ENCODE measurements at places on chromosomes 11 and 22.

DNA sequence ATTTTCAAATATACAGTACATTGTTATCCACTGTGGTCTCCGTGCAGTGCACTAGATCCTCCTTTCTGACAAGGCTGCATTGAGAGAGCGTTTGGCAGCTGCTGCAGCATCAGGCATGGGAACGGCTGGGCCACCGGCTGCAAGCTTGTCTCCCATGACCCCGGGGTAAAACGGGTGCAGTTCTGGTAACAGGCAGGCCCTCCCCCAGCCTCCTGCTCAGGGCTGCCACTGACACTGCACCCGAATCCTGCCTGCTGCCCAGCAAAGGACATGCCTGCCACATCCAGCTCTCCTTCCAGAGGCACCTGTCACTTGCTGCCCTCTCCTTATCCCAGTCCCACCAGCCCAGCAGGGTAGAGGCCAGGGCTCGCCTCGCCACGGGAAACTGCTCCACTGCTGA is 124.5 kb upstream of the TMEM45B start:
- no peak for DNase-seq

DNA sequence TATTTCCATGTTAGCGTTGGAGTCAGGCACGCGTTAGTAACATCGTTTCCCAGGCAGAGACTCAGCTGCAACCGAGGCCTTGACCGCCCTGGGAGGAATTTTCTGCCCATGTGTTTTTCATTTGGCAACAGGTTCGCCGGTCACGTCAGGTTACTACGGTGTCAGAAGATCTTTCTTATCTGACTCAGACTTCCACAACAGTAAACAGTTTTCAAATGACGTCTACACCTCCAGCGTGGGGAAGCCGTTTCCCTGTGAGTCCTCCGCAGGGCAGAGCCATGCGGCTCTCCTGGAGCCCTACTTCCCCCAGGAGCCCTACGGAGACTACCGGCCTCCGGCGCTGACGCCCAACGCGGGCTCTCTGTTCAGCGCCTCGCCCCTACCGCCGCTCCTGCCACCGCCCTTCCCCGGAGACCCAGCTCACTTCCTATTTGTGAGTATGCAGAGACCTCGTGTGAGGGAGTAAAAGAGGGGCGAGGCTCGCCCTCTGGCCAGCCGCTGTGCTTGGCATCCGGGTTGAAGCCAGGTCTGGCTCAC is 14.3 kb upstream of the POU2AF3 start:
- DNase-seq: no peak

- no peak for DNase-seq
Measured at GRCh38 chr22:31206896-31207687, 5.0 kb upstream of the LIMK2 start.

GRCh38 chr11:23727794-23728193 is 769.1 kb upstream of the LUZP2 start:
- DNase-seq: no peak

DNA sequence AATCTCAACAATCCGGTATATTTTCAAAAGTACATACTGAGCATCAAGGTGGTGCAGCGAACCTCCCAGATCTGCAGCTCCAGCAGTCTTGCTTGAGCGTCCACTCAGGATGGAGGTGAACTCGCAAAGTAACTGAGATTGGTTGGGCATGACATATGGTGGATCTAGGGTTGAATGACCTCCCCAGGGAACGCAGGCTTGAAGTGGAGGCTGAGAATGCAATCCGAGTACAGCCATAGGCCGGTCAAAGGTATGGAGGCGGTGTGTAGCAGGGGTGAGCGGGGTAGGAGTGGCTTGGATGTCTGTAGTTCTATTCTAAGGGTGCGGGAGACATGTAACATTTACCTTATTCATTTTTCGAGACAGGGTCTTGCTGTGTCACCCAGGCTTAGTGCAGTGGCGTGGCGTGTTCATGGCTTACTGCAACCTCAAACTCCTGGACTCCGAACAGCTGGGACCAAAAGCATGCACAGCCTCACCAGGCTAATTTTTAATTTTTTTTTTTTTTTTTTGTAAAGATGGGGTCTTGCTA is 631 bp upstream of the C22orf39 start:
- DNase-seq: peak; percentile 78

DNA sequence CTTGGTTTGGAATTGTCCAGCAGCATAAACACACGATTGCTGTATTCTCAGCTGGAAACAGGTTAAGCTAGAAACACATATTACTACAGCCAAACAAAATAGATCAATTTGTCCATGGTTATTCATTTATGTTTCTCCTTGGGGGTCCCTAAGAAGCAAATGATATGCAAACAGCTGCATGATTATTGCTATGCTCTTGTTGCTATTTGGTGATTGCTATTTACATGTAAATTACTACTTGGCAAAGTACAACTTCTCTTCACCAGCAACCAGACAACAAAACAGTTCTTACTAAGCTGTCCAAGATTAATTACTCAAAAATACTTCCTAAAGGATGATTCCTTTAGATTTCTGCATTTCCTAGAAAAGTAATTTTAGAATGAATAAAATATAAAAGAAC is 567.9 kb upstream of the ARHGAP42 start:
- DNase-seq: no peak

DNA sequence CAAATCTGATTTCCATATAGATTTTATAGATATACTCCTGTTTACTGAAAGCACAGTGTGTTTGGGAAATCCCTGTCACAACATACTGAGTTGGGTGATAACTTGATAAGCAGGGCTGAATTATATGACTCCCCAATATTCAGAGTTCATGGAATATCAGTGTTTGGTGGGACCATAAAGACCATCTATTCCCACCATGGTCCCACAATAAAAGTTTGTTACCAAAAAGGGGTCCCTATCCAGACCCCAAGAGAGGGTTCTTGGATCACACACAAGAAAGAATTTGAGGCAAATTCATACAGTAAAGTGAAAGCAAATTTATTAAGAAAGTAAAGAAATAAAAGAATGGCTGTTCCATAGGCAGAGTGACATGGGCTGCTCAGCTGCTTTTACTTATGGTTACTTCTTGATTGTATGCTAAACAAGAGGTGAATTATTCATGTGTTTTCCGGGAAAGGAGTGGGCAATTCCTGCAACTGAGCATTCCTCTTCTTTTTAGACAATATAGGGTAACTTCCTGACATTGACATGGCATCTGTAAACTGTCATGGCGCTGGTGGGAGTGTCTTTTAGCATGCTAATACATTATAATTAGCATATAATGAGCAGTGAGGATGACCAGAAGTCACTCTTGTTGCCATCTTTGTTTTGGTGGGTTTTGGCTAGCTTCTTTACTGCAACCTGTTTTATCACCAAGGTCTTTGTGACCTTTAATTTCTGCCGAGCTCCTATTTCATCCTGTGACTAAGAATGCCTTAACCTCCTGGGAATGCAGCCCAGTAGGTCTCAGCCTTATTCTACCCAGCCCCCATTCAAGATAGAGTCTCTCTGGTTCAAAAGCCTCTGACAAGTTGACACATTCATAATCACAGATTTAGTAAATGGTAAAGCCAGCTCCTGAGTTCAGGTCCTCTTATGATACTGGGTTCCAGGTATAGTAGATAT is 240.6 kb upstream of the PDGFD start:
- no peak for DNase-seq

GRCh38 chr11:70697701-70698100 is 299.4 kb downstream of the CTTN start:
- no peak for DNase-seq

All from GM13976 (cell line).